NCI-H1930 (cell line): ENCODE measurements at places on chromosomes 7 and 10.

DNA sequence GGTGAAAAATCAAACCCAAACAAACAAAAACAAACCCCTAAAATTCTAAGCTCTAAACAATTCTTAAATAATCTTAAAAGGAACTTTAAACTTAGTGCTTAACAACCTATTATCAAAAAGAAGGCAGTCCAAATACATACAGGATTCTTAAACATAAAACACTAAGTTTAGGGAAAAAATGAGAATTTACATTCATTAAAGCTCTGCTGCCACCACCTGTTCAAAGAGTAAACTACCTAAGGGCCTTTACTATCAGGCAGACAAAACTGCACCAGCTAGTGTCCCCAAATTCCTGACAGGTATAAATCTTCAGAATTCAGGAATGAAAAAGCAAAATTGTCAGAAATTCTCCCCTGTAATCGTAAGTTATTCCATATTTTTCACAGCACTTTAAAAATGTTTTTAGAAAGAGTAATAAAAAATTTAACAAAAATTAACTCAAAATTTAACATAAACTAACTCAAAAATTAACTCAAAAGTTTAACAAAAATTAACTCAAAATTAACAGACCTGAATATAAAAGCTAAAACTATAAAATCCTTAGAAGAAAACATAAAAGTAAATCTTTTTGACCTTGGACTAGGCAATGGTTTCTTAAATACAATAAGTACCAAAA lies 55.1 kb downstream of the PDZD8 start:
- DNase-seq: no peak

GRCh38 chr10:57621466-57621865 lies 646.2 kb downstream of the IPMK start:
- no peak for DNase-seq

DNA sequence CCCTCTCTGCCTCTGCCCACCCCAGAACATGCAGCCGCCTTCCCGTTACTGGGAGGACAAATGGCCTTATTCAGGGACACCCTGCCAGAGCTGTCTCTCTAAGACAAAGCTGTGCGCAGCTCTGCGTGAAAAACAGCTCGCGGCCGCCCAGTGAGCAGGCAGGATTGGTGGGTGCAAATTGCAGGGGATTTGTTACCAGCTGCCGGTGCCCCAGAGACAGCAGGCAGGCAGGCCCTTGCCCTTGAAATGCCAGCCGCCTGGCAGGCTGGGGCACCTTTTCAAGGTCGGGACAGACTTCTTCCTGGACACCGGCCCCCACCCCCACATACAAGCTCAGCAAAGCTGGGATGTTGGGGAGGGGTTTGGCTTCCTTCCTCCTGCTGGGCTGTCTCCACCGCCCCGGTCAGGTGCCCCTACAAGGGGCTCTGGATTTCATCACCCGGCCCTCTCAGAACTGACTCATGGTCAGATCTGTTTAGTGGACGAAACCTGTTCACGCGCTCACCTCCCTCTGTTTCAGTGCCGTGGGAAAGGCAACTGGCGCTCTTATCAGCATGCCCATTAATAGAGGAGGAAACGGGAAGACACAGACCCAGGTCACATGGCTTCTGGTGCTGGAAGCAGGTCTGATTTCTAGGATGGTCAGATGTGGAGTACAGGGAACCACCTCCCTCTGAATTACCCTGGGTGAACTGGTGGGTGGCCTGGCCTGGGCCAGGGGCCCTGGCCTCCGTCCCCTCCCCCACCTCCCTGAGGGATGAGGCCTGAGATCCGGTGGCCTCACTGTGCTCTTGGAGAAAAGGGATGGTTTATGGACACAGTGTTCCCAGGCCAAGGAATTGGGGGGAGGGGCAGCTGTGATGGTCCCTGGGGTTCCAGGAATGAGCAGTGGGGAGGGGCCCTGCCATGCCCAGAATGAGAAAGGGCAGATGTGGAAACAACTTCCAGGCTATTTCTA lies 123.9 kb upstream of the PPIF start:
- DNase-seq: no peak

- DNase-seq: no peak
These were observed 583.5 kb downstream of the SDK1 start for GRCh38 chr7:3884543-3884942.

DNA sequence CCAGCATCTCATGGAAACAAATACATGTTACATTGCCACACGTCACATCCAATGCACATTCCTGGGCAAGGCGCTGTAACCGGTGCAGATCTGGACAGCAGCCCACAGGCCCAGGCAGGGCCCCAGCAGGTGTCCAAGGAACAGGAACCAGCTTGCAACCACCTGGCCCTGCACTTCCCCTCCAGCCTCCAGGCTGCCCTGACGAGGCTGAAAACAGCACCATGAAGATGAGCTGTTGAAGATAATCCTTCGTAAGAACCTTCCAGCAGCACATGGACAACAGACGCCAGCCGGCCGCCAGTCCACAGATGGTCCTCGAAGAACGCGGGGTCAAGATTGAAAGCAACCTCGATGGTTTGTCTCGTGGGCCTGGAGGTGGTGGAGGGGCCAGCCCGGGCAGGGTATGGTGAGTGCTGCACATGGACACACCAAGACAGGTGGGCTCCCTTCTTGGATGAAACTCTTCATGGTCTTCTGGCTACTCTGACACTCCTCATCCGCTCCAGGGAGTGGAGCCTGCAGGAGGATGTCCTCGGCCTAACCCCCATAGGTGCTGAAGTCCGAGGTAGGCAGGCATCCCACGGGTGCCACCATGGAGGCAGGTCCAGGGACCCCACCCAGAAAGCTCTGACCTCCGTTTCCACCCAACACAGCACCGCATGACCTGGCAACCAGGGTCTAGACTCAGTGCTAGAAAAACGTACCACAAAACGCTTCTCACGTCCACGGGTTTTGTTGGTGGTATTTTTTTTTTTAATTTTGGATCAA lies 22.9 kb downstream of the PDGFA start:
- no peak for DNase-seq

GRCh38 chr7:156220078-156220605 lies 407.9 kb upstream of the SHH start:
- no peak for DNase-seq

DNA sequence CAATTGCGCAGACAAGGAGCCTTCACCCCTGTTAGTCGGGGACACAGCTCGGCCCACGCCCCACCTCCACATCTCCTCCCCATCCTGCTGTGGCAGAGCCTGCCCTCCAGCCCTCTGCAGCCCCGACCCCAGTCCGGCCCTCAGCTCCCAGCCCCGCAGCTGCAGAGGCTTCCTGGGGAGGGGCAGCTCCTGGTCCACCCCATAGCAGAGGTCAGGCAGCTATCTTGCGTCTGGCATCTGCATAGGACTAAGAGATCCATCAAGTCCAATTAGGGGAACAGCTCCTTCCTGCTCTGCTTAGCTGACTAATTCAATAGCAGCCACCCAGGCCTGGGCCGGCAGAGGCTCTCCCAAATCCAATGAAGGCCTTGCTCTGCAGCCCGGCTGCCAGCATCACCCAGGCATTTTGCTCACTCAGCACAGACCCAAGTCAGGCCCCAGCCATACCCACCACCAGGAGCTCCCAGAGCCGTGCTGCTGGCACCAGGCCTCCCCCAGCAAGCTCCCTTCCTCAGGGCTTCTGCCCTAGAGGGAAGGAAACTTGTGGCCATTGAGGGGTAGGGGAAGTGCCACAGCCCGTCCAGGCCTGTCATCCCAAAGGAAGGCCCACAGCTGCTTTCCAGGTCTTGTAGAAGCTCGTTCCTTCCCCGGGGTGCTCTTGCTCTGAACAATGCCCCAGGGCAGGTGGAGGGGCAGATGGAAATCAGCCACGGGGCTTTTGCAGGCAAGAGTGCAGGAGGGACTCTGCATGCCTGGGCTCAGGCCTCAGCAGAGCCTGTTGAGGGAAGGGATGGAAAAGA lies 106.2 kb upstream of the RET start:
- DNase-seq: no peak

DNA sequence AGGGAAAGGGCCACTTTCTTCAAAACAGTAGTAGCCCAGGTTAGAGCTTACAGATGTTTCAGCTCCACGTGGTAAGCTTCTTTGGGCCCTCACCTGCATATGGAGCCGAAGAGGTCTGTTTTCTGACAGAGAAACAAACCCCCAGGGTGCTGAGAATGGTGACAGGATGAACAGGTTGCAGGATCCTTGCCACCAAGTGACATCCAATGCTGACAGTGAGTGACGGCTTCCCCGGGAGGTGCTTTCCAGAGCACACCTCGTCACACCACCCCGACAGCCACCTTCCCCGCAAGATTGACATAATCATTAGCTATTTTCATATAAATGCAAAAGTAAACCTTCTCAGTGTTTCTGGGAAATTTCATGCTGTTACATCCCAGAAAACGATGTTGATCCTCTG lies 109.3 kb upstream of the BTBD16 start:
- no peak for DNase-seq

DNA sequence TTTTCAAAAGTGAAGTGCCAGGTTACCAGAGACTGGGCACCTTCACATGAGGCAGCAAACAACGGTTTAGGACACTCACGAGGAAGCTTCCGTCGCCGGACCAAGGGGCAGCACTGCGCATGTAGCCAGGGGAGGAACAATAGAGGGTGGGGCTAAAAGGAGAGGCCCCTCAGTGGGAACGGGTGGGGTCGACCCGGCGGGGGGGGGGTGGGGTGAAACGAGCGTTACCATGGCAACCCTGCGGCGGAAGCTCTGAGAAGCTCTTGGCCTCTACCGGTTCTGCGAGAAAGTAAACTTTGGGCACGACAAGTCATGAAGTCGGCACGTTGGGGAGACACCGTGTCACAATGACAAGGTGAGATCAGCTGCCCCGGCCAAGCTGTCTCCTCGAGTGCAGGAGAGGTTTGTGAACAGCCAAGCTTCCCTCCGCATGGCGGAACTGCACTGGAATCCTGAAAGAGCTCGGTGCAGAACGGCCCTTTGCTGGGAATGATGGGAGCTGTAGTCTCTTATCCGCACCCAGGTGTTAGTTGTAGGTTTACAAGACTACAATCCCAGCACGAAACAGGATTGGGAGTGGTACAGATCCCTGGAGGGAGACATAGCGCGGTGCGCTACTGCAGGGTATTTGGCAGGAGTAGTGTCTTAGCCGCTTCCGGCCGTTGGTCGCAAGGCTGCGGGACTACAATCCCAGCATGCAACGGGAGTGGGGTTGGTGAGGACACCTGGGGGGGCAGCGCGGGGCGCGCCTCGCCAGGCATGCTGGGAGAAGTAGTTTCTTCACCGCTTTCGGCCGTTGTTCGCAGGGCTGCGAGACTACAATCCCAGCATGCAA lies 72.8 kb upstream of the ZNF722 start:
- DNase-seq: peak; percentile 92

DNA sequence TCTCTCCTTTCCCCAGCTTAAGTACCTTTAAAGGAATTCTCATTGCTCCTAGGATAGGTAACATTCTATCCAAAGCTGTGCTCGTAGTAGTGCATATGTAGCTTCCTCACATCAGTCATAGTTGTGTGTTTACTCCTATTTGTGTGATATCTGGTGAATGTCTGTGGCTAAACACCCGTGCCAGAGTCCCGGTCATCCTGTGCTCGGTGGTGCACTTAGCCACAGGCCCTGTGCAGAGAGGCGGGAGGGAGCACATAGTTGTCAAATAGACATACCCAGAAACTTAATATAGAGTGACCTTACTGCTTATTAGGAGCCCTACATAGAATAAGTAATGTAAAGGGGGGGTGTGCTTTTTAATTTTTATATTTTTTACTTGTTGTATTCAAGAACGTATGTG lies 76.6 kb downstream of the RBM33 start:
- DNase-seq: no peak

GRCh38 chr7:27586825-27587224 lies 75.9 kb downstream of the HIBADH start:
- DNase-seq: no peak

DNA sequence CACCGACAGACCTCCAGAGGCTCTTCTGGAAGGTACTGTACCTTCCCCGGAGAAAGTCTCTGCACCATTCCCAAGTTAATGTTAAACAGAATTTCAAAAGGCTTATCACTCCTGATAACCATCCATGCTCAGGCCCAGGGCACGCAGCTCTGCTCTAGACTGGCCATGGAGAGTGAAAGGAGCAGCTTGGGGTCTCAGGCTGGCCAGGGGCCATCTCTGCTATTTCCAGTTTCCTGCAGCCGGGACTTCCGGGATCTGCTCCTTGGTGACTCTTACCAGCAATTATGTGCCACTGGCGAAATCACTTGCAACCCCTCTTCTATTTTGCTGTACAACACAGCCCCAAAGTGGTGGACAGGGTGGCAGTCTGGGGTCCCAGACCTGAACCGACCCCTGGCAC lies 6.0 kb downstream of the CLDN15 start:
- no peak for DNase-seq

DNA sequence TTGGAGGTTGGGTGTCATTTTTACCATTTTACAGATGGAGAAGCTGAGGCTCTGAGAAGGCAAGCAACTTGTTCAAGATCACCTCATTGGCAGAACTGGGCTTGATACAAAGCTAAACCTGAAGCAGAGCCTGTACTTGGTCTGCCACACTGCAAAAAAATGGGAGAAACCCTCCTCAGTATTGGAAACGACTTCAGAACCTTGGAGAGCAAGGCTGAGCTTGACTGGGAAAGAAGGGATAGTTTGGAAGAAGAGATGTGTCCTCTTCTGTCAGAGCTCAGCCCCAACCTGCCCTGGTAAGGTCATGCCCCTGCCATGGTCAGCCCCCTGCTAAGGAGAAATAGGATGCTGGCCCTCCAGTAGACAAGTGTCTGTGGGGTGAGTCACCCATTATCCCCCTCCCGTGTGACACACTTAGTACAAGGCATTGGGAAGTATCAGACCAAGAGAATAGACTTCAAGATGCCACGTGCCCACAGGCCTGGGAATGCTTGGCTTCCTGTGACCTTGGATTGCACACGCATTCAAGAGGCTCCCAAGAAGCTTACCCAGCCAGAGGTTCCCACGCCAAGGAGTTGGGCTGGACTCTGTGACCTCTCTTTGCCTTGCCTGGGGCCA lies 56.2 kb upstream of the SMNDC1 start:
- no peak for DNase-seq

GRCh38 chr7:80630608-80631405 lies 7.6 kb upstream of the CD36 start:
- DNase-seq: peak; percentile 68

GRCh38 chr10:11114269-11114668 lies 96.6 kb downstream of the CELF2 start:
- no peak for DNase-seq

DNA sequence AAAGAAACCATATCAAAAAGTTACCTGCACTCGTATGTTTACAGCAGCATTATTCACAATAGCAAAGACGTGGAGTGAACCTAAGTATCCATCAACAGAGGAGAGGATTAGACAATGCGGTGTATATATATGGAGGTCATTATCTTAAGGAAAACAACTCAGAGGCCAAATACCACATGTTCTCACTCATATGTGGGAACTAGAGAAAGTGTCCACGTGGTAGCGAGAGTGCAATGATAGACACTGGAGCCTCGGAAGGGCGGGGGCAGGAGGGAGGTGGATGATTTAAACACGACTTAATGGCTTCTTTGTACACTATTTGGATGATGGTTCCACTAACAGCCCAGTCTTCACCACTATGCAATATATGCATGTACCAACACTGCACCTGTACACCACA lies 40.1 kb upstream of the RNF32 start:
- DNase-seq: no peak

DNA sequence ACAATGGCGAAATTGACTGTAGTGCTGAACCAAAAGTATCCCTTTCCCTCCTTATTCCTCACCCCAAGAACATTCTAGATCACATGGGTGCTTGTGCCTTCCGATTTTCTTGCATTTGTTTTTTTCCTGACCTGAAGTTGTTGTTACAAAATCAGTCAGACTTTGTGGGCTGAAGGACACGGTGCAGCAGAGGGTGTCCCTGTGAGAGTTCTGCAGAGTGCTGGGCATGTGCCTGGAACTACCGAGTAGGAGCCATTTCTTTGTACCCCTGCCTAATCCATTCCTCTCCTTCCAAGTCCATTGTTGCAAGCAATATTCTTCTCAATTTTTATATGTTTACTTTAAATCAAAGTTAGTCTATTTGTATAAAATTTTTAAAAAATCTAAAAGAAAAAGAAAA lies 35.3 kb upstream of the GJD4 start:
- DNase-seq: no peak
